ENCODE measurements at places on chromosomes 6 and 20. TPM values are rescaled to one million over a fixed set of nuclear protein-coding genes. Genes with fewer than 3 reads are reported as not detected.

- DNase-seq: no peak
Measured at GRCh38 chr20:51995551-51995951, 193.2 kb upstream of the SALL4 start.

- DNase-seq: no peak
Measured at GRCh38 chr6:226516-227073, 65.7 kb upstream of the DUSP22 start.

Gene FAM217B
- 11.5 TPM for total RNA-seq

GRCh38 chr6:24666097-24666640 is 530 bp downstream of the TDP2 start:
- peak; percentile 62 for DNase-seq

DNA sequence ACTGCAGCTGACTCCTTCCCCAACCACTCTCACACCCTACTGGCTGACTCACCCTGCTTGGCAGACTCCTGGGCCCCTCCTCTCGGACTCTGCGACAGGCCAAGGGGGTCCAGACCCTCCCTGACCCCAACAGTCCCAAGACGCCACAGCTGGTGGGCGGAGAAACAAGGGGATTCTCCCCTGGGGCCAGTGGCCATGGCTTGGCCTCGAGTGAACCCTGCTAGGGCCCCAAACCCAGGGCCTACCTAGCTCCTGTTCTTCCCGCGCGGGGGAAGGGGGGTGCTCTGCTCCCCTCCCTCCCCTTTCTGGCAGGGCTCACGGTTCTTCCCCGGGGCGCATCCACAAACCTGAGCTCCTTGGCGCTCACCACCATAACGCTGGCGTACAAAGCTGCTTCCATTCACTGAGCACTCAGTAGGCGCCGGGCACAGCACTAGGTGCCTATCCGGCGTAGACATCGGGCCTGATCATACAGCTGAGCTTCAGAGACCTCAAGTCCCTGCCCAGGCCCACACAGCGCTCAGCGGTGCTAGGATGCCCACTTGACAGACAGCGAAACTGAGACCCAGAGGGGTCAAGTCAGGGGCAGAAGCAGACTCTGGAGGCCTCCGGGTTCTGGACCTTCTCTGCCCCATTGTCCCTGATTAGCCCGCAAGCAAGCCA is 597 bp downstream of the ADA start:
- DNase-seq: no peak

Measured in tongue (tissue), 3 donors.